ENCODE measurements at places on chromosomes 2 and 18.

DNA sequence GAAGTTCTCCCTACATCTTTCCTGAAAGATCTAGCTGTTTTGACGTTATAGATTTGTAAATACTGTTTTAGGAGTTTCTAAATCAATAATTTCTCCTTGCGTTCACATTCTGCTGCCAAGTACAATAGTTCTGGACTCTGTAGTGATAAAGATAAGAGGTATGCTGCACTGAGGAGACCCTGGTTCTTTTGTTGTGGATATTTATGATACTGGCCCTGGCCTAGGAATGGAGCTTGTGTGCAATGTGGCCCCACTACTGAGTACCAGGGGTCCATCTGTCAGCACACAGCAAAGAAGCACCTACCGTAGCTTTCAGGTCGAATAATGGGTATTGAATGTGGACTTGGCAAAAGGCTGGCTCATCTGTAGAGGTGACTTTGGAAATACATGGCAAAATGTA lies 85.0 kb downstream of the MAP3K20 start:
- no peak for DNase-seq

- DNase-seq: no peak
Observed at GRCh38 chr2:71706836-71707235, 253.5 kb downstream of the DYSF start.

GRCh38 chr2:53641290-53641689 lies 126.3 kb upstream of the CHAC2 start:
- DNase-seq: no peak

DNA sequence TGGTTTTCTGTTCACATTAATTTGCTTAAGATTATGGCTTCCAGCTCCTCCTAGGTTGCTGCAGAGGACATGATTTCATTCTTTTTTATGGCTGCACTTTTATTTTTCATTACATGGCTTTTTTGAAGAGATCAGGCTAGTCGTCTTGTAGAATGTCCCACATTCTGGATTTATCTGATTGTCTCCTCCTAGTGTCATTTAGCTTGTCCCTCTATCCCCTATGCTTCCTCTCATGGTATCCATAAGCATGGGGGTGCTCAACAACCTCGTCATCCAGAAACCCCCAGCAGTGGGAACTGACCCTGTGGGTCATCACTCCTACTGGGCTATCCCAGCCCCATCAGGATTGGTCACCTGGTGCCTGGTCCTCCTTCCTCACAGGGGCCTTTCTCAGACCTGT lies 49.6 kb downstream of the SERTAD2 start:
- no peak for DNase-seq

DNA sequence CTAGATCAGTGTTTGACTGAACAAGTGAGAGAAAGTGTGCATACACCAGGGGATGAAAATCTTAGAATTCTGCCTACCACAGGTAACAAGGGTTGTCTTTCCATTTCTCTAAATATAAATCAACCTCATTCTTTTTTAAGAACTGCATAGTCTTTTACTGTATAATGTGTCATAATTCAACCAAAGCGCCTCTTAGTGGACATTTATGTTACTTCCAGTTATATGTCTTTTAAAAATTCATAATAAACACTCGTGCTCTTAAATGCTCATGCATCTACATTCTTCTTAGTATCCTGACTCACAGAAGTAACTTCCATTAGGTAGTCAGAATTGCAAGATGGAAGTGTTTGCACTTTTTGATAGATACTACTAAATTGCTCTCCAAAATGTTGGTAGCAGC lies 76.2 kb downstream of the CHRNA1 start:
- no peak for DNase-seq

DNA sequence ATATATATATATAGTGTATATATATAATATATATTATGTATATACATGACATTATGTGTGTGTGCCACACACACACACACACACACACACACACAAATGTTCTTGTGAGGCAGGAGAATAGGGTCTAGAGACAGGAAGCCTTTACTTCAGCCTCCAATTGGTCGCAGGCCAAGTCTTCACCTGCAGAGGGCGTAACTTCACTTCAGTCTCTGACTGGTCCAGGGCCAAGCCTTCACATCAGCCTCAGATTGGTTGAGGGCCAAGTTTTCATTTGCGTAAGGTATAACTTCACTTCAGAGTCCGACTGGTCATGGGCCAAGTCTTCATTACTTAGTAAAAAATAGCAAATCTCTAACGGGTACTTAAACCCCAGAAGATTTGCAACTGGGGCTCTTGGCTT lies 13.2 kb upstream of the SS18 start:
- DNase-seq: no peak

GRCh38 chr2:181058378-181059269 lies 78.2 kb downstream of the UBE2E3 start:
- no peak for DNase-seq

DNA sequence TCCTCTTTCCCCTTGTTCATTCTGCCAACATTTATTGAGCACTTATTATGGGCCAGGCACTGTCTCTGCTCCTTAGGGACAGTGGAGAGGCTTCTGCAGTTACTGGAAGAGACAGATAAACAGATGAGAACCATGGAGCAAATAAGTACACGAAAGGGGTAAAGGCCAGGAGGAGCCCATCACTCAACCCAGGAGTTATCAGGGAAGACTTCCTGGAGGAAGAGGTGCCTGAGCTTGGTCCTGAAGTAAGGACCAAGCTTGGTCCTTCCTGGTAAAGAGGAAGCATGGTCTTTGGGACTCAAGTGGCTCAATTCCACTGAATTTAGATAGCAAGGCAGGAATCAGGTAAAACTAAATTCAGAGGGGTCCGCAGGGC lies 1.7 kb downstream of the ACTG2 start:
- DNase-seq: no peak

DNA sequence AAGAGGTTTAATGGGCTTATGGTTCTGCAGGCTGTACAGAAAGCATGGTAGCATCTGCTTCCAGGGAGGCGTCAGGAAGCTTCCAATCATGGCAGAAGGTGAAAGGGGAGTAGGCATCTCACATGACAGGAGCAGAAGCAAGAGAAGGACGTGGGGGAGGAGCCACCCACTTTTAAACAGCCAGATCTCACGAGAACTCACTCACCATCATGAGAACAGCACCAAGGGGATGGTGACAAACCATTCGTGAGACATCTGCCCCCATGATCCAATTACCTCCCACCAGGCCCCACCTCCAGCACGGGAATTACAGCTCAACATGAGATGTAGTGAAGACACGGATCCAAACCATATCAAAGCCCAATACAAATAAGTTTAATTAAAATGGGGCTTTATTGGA lies 113.8 kb downstream of the ATL2 start:
- DNase-seq: no peak

- DNase-seq: no peak
Observed at GRCh38 chr2:218289639-218290315, 2.5 kb downstream of the TMBIM1 start.

DNA sequence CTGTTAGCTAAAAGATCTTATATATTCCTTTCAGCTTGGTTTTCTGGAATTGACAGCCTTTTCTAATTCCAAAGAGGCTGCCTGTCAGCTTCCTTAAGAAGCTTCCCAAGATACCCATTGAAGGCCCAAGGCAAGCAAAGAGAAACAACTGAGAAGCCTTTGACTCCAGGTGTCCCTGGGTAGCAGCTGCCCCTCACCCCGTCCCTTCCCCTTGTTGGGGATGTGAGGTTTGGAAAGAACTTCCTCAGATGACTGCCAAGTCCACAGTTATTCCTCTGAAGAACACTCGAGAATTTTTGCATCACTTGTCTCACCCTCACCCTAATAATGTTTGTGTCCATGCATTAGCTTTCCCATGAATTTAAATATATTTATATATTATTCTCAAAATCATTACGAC lies 13.3 kb downstream of the MAPRE3 start:
- DNase-seq: no peak

GRCh38 chr2:28915939-28916338 lies 21.5 kb downstream of the WDR43 start:
- DNase-seq: no peak

GRCh38 chr2:26970928-26971627 lies 641 bp downstream of the MAPRE3 start:
- DNase-seq: no peak

DNA sequence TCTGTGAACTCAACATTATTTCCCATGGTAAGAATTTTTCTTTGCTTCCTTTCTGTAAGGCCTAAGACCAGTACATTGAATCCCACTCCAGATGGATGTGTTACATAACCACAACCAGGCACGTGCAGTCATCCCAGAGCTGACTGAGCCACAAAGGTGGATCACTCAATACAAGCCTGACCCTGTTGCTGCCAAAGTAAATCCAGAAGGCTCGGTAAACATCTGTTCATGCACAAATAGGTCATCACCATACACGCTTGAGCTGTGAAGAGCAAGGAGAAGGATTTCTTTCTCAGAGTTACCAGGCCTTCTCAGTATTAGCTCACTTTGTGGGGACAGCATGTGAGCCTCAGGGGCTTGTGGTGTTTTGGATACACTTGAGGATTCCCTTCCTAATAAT lies 791.4 kb upstream of the FANCL start:
- no peak for DNase-seq

DNA sequence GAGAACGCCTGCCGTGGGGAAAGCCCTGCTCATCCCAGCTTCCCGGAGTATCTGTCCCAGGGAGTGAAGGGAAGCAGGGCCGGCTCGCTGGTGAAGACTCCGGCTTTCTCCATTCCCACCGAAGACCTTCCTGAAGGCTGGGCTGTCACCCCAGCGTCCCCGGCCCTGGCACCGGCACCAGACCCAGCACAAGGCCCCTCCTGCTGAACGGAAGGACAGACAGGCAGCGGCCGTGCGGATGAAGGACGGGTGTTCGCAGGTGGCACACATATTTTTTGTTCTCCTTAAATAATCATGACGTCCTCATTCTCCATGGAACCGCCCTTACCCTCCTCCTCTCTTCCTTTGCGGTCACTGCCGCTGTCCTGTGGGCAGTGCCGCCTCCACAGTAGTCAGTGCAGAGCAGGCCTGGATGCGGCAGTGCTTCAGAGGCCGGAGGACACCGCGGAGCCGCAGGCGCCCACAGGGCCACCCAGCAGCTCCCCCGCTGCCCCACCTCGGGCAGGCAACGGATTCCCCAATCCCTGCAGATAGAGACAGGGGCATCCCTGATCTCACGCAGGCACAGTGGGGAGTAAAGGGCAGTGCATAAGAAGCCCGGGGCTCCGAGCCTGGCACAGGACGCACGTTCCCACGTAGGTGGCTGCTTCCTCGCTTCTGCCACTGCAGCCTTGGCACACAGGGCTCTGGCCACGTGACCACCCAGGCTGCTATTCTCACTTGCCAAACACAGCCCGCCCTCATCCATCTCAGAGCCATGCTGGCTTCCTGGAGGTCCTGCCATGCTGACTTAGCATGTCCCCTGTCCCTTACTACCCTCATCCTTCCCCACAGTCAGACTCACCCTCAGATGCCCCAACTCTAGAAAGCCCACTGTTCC lies 229.7 kb downstream of the EIPR1 start:
- no peak for DNase-seq

DNA sequence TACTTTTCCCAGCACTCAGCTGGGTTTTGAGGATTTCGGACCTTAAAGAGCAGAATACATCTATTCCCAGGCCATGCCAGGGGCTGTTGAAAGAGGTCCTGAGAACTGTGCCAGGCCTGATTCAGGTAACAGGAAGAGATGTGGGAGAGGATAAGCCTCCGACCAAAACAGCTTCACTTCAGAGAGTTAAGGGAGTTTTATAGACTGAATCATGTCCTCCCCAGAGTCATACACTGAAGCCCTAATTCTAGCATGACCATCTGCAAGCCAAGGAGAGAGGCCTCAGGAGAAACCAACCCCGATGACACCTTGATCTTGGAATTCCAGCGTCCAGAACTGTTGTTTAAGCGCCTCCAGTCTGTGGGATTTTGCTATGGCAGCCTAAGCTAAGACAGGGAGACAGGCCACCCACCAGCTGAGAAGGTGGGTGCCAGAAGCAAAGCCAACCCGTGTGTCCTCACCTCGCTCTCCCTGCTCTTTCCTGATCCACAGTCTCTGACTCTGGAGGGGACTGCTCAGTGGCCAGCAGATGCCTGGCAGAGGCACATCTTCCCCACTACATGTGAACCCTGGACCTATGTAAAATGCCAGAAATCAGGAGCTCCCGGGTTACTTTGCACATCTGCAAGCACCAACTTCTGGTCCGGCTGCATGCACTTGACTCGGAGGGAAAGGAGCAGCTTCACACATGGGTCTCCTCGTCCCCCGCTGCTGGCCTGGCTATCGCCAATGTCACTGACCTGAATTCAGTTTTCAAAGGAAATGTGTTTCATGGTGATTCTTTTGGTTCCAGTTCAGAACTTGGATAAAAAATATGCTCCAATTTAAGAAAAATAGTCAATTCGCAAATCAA lies 116.8 kb upstream of the EPC2 start:
- no peak for DNase-seq

- DNase-seq: no peak
Observed at GRCh38 chr18:53567929-53568574, 656.4 kb downstream of the MBD2 start.

- no peak for DNase-seq
Observed at GRCh38 chr2:120749506-120750431, 14.1 kb downstream of the GLI2 start.

DNA sequence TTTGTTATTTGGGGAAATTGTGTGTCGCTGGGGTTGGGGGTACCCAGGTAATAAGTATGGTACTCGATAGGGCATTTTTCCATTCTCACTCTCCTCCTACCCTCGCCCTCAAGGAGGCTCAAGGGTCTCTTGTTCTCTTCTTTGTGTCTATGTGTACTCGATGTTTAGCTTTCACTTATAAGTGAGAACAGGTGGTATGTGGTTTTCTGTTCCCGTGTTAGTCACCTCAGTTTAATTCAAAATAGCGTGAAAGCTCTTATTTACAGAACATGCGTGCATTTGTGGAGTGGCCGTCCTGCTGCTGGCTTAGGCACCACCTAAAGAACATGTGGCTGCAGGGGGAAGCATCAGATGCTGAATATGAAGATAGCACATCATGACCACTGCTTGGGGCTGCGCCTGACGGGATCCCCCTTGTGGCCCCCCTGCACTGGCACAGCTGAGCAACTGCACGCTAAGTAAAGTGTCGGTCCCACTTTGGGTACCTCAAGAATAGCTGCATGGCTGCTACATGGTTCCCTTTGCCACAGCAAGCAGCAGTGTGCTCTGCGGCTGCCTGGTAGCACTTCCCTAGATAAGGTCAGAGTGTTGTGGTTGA lies 569.0 kb downstream of the DCDC2C start:
- DNase-seq: no peak

GRCh38 chr2:70513738-70514137 lies 39.9 kb downstream of the TGFA start:
- DNase-seq: no peak

- DNase-seq: no peak
Observed at GRCh38 chr2:141820893-141821292, 309.9 kb downstream of the LRP1B start.

GRCh38 chr2:65775839-65776238 lies 343.4 kb upstream of the SPRED2 start:
- DNase-seq: no peak
